ENCODE measurements at places on chromosomes 1 and 21.

DNA sequence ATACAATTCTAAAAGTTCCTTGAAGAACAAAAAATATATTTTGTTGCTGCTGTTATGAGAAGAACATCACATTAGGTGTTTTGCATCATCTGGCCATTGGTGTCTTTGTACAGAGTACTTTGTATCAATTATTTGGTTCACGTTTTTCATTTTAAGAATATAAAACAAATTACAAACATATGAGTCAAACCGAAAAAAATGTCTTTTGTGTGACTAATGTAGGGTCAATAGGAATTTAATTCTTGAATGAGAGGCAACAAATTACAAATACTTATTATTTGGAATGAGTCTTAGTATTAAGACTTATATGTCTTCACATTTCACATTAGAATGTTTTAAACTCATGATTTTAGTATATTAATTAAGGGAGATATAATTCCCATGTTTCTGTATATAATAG lies 54.8 kb downstream of the NR5A2 start:
- no peak for DNase-seq

DNA sequence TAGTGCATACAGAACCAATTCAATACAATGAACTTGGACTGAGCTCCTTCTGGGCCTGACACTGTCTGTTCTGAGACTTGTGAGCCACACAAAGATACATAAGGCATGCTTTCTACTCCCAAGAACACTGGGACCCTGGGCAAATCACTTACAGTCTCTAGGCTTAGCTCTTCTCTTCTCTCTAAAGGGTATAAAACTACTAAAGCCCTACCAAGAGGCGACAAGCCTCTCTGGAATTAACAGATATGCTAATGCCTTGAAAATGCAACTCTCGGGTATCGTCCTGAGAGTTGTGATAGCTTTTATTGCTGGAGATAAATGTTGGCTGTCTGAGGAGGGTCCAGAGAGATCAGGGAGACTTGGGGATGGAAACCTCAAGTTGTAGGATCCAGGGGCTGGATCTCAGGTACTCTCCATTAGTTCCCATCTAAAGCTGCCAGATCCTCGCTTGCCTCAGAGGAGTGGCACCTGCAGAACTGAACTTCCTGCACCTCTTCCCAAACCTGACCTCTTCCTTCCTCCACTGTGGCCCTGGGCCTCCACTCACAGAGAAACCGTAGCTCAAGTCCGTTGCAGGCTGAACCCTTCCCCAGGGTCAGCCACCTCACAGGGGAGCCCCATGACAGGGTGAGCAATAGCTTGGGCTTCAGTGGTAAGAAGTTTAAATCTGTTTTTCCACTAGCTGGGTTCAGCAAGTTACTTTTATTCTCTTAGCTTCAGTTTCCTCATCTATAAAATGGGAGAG lies 11.5 kb upstream of the CFAP45 start:
- no peak for DNase-seq

DNA sequence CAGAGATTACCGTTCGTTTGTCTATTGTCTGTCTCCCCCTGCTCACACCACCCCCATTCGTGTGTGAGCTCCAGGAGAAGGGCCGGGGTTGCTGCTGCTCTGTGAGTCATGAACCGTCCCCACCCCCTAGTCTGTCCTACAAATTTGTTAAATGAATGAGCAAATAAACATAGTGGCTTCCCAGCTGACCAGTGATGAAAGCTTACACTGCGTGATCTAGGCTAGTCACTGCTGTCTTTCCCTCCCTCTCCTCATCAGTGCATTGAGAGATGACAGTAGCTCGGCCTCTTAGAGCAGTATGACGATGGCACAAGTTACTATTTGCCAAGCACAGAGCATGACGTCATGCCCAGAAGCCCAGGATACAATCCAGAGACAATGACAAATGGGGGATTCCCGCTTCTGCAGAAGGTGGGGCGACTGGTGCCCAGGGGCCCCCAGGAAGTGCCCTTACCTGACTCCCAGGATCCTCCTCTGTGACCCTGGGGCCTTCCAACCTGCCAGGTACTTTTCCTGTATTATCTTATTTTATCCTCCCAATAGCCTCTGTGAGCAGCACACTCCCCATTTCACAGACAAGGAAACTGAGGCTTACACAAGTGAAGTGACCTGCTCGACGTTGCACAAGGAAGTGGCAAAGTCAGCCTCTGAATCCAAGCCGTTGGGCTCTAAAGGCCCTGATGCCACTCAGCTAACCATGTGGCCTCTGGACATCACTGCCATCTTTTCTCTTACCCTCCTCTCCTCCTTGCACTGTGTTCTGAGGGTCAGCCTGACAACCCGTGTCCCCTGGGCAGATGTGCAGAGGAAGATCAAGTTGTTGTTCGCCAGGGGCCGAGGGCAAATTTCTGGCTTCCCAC lies 8.6 kb upstream of the EPHA2 start:
- DNase-seq = no peak

DNA sequence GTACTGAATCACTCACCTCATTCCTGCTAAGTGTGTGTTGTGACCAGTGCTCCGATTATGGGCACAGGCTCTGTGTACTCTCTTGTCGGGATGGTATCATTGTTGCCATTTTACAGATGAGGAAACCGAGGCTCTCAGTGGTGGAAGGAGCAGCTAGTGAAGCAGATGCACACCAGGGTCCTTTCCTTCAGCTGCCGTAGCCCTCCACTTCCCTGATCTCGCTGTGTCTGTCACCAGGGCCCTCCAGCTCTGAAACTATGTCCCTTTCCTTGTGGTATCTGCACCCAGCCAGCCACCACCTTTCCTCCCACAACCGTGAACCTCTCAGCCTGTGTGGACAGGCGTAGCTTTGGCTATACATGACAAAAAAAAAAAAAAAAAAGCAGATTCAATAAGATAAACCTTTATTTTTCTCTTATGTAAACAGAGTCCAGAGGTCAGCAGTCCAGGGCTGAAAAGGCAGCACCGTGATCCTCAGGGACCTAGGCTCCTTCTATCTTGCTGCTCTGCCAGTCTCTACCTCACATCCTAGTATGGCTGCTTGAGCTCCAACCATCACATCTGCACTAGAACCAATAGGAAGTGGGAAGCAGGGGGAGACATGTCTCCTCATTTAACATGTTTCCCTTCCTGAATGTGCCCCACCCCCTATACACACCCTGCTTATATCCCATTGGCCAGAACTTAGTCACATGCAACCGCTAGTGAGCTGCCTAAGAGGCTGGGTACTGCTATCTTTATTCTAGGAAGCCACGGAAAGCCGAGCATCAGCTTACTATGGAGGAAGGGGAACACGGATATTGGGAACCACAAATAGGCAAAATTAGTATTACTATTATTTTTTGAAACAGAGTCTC lies 44.3 kb downstream of the TMEM51 start:
- no peak for DNase-seq

GRCh38 chr1:44803312-44804095 lies 3.3 kb downstream of the PLK3 start:
- DNase-seq = no peak

GRCh38 chr1:49319426-49319963 lies 542.8 kb upstream of the BEND5 start:
- DNase-seq = no peak

DNA sequence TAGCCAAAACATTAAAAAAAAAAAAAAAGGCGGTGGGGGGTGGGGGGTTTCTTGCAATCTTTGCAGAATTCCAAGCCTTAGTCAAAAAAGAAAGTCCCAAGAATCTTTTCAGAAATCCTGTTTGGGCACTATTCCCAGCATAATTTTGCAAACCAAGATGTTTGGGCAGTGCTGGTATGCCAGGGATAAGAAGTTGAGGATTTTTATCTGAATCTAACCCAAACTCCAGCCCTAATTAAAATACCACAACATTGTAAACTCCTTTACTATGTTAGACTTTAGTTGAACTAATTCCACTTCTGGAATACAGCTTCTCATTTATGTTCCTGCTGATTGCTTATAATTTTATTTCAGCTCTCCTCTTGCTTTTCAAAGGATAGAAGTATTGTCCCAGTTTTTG lies 504.1 kb upstream of the ADGRL2 start:
- no peak for DNase-seq

- no peak for DNase-seq
Measured at GRCh38 chr1:49016030-49016977, 239.6 kb upstream of the BEND5 start.

DNA sequence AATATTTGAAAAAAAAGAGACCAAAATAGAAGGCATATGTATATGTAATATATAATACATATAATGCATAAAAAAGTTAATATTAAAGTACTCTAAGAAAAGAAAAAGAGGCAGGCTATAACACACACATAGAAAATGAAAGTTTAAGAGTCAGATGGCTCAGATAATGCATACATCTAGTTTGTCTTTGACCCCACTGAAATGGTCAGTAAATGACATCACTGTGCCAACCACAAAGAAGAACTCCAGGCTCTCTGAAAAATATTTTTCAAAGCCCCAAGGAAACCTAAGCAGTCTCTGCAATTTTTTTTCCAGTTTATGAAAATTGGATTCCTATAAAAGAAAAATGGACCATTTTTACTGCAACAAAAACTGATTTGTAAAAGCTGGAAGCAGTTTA lies 55.4 kb upstream of the SCYL3 start:
- DNase-seq = no peak

DNA sequence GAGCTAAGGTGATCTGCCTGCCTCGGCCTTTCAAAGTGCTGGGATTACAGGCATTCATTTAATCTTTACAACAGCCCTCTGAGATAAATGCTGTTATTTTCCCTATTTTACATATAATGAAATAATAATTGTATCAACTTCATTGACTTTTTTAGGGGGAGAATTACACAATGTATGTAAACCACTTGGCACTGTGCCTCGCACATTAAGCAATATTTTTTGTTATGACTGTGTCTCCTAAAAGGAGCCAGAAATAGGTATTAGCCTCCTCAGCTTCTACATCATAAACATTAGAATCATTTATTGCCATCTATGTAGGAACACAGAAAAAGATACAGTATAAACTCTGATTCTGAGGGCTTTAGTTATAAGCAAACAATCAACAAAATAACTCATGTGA lies 1.1 kb upstream of the DNAJC28 start:
- no peak for DNase-seq

DNA sequence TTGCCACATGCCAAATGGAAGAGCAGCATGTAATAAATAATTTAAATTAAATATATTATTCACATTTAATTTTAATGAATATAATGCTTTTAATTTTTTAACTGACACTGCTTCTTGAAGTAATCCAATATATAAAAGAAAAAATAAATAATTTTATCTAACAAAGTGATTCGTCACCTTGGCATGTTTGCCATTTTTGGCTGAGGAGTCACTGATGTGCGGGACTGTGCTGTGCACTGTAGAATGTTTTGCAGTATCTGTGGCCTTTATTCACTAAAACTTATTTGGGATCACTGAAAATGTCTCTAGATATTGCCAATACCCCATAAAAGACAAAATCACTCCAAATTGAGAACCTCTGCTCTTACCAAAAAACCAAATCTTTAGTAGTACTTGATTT lies 807.8 kb downstream of the BRINP3 start:
- no peak for DNase-seq

- DNase-seq = no peak
Measured at GRCh38 chr1:12102066-12102465, 39.0 kb downstream of the TNFRSF8 start.

DNA sequence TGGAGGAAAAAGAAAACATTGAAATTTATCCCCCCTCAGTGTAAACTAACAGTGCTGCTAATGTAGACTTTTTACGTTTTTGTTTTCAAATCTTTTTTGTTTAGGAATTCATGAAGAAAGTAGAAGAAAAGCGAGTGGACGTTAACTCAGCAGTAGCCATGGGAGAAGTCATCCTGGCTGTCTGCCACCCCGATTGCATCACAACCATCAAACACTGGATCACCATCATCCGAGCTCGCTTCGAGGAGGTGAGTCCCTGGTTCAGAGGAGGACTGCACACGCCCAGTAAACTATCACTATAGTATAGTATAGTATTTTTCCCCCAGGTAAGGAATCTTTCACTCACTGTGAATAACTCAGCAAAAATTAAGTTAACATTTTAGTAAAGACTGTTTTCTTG lies 37.8 kb upstream of the BMP8A start:
- no peak for DNase-seq

DNA sequence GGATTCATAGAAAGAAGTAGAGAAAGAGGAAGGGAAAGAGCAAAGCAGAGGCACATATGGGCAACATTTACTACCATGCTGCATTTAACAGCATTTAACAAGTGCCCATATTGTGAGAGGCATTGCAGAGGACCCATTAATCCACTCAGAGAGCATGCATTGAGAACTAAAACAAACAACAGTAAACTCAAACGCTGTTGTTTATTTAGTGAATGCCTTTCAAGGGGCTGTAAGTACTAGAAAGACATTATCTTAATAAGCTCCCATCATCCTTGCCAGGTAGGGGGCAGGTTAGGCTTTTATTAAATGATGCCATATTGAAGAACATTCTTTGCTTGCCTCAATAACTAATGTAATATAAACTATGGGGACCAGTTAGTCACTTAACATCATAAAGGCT lies 254.3 kb upstream of the DAB1 start:
- DNase-seq = no peak

DNA sequence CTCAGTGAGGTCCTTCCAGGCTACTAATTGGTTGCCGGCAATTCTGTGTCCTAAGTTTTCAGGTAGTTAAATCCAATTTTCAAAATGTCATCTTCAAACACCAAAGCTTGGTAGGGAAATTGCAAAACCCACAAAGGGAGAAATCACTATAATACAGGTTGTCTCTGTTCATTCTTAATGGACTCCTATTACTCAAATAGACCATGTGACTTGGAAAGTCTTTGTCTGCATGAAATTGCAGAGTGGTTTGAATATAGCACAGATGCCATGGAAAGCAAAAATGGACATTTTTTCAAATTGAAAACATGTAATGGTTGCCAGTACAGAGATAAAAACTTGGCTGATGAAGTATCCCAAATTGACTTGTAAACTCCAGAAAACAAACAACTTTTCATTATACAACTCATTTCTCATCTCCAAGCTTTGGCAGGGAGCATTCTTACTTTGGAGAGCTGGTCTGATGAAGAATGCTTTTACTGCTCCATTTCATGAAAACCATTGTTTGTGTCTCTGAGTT lies 169.5 kb upstream of the PKN2 start:
- DNase-seq = no peak

GRCh38 chr1:11787251-11787803 lies 18.4 kb downstream of the MTHFR start:
- DNase-seq = no peak

GRCh38 chr21:43916691-43917514 lies 51.9 kb downstream of the AGPAT3 start:
- DNase-seq = no peak

DNA sequence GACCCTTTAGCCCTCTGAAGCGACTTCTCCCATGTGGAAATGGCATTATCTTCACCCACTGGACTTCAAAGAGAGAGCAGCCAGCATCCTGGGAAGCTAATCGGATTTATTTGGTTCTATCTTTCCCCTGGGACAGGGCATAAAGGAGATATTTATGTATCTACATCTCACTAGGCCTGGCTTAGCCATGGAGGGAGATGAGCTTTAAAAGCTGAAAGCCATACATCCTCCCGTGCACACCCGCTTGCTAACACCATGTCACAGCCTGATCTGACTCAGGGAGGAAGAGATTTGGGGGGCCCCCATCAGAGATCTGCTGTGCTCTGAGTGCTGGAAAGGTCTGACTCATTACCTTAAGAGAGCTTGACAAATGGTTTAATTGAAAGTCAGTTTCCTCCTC lies 155.9 kb downstream of the PLXNA2 start:
- no peak for DNase-seq

GRCh38 chr1:225441314-225442122 lies 13.7 kb upstream of the LBR start:
- DNase-seq = no peak

All from globus pallidus (tissue), 1 donor.